Cortex of kidney (tissue), 1 donor: ENCODE measurements at places on chromosomes 2 and 18.

GRCh38 chr2:88919087-88919738 lies 227.7 kb downstream of the RPIA start:
- no peak for DNase-seq

GRCh38 chr18:75427603-75428002 lies at the start of gene SMIM21:
Gene SMIM21 (minus strand): TSS chr18:75427703. CDS start chr18:75427563, 140 bp downstream.
- DNase-seq, result no peak

GRCh38 chr18:73638709-73639108 lies 508.9 kb downstream of the FBXO15 start:
- DNase-seq, result no peak

DNA sequence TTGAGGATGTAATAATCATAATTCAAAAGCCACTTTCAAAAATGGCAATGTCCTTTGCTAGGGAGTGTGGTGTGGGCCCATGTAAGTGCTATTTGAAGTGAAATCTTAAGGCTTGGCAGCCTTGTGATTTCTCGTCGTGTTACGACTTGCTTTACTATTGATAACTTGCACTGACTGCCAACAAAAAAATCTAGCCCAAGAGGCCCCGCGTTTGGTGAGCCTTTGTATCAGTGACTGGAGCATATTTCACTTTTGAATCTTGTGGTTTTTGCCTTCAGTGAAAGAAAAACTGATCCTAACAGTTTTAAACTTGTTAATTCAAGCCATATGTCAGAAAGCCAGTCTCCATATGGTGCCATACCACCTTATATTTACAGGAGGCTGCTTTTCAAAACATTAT lies 248.0 kb downstream of the TMEM182 start:
- DNase-seq, result no peak

GRCh38 chr2:239329284-239329971 lies 71.4 kb downstream of the HDAC4 start:
- DNase-seq, result no peak

- DNase-seq, result no peak
Measured at GRCh38 chr2:13089971-13090370, 373.2 kb downstream of the TRIB2 start.

DNA sequence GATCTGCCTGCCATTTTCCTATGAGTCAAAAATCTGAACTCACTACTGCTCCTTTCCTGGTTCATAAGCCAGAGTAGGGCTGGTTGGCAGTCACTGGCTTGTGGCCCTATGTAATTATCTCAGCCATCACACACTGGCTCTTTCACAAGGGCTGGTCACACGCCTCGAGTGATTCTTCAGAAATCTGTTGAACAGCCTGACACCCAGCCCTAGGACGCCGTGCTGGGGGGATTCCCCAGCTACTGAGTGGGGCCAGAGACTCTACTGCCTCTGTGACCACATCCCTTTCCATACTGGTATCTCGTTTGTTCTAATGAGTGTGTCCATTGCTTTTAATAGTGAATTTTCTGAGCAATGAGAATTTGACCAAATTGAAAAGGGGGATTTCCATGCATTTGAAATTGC lies 45.8 kb upstream of the RBM44 start:
- no peak for DNase-seq

- DNase-seq, result no peak
Measured at GRCh38 chr2:18924886-18925285, 335.5 kb upstream of the NT5C1B start.

DNA sequence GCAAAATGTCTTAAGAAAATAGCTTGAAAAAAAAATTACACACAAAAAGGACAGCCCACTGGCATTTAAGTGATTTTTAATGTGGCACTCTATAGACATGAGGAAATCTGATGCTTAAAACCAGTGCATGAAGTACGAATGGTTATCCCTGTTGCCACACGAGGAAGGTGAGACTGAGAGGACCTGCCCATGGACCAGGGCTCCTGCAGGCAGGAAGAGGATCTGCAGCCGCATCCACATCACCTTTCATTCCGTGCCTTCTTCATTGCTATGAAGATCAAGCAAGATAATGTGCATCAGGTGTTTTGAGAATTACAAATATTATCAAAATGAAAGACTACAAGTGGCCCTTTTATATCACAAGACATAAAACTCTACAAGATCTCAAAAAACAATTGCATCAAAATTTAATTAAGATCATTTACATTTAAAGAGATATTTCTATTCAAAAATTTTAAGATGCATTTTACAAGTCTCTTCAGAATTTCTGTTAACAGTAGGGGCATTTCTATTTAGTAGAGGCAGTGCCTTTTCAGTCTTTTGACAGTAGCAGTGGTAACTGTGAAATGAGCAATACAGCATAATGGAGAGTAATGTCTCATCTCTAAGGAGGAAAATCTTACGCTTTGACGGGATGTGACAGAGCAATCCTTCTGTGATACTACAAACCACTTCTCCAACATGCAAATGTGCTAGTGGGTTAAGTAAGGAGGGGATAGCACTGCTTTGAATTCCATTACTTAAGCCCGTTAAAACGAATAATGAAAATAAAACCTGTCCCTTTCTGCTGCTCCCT lies 83.4 kb downstream of the SLC5A7 start:
- no peak for DNase-seq

- DNase-seq, result no peak
Measured at GRCh38 chr18:10367836-10368235, 86.6 kb upstream of the APCDD1 start.

GRCh38 chr2:231382116-231382515 lies 13.4 kb upstream of the B3GNT7 start:
- no peak for DNase-seq

DNA sequence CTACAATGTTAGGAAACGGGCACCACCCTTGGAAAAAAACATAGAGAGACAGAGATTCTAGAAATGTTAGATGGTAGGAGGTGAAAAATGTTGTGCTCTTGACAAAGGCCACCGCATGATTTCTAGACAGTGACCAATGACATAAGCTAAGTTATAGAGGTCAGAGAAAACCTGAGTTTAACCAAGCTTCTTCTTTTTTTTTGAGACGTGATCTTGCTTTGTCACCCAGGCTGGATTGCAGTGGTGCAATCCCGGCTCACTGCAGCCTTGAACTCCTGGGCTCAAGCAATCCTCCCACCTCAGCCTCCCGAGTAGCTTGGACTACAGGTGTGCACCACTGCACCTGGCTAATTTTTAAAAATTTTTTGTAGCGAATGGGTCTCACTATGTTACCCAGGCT lies 13.0 kb downstream of the FER1L5 start:
- no peak for DNase-seq

- no peak for DNase-seq
Measured at GRCh38 chr18:79817607-79817998, 19.9 kb downstream of the KCNG2 start.

DNA sequence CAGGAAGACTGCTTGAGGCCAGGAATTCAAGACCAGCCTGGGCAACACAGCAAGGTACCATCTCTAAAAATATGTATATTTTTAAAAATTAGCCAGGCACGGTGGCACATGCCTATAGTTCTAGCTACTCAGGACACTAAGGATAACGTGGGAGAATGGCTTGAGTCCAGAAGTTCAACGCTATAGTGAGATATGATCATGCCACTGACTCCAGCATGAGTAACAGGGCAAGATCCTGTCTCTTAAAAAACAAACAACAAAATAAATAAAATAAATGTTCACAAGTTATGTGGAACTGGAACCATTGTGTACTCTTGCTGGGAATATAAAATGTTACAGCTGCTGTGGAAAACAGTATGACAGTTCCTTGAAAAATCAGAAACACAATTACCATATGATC lies 47.2 kb downstream of the USP34 start:
- no peak for DNase-seq

- DNase-seq, result no peak
Measured at GRCh38 chr2:107932979-107933378, 53.3 kb upstream of the SLC5A7 start.

- DNase-seq, result no peak
Measured at GRCh38 chr18:62710417-62710816, 4.9 kb upstream of the PHLPP1 start.
